ENCODE measurements at places on chromosomes 16 and 17.

DNA sequence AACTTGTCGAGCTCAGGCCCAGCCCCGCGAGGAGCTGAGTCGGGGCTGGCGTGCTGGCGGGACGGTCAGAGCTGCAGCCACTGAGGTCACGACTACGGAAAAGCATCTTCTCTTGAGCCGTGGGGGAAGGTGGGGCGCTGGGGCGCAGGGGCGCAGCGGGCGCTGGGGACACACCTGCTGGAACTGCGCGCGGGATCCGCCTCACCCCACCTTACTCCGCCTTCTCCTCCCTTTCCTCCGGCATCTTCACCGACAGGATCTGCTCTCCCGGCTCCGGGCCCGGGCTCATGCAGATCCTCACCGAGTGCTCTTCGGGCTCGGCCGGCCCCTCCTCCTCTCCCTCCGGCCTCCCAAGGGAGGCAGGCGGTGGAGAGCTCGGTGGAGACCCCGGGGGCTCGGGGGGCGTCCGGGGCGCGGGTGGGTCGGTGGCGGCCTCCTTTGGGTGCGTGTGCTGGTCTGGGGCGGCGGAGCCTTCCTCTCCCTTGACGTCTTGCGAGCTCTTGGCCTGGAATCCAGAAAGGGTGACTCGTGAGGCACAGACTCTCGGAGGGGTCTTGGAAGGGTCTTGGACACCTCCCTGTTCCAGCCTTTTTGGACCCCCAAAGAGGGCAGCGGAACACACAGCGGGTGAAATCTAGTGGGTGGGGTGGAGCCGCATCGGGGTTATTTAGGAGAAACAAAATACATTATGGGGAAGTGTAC, 81.8 kb upstream of the KIFC3 start:
- DNase-seq: no peak

- DNase-seq: no peak
Measured at GRCh38 chr17:64158831-64159590, 29.1 kb upstream of the ERN1 start.

- no peak for DNase-seq
Measured at GRCh38 chr16:82094942-82095540, 60.0 kb downstream of the HSD17B2 start.

DNA sequence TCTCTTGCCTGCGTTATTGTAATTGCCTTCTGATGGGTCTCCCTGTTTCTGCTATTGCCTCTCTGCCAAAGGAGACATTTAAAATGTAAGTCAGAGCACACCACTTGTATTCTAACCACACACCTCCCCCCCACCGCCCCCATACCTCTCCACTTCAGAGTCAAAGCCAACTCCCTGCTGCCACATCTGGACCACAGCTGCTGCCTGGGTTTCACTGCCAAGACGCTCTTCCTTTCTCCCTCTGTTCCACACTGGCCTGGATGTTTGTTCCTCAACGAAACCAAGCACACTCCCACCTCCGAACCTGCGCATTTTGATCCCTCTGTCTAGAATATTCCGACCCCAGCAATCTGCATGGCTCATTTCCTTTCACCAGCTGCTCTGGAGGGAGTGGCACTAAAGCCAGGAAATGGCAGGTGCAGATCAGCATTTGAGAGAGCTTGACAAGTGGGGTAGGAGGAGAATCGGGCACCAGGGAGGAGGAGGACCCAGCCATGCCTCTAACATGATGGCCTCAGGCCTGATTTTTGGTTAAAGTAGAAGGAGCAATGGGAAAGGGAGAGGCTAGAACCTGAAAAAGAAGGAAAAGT, 92.4 kb upstream of the HS3ST2 start:
- no peak for DNase-seq

GRCh38 chr17:82647593-82648164, 565 bp downstream of the WDR45B start:
- DNase-seq: peak; percentile 39

DNA sequence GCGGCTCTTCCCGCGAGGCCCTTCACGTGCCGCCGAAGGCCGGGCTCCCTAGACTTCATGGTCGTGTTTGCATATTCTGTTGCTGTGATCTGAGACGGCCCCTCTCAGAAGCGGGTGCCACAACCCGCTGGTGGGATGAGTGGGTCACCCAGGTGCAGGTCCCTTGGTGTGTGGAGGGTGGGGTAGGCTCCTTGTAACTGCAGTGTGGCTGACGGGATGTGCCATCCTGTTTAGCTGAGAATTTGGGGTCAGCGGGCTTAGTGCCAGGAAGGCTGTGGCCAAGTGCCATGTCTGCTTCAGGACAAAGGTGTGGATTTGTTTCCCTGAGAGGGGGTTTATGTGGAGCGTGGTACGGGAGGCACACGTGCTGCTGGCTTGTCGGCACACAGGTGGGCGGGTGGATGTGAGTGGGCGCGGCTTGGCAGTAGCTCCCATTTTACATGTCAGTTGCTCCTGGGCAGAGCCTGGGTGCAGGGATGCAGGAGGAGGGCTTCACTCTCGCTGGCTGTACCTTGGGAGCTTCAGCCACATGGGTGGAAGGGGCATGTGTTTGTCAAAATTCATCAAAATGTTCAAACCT, 9.2 kb upstream of the WFIKKN1 start:
- DNase-seq: no peak

- no peak for DNase-seq
Measured at GRCh38 chr16:87384162-87384874, 742 bp upstream of the FBXO31 start.

GRCh38 chr17:2939714-2940351, 123.6 kb downstream of the OR1D5 start:
- no peak for DNase-seq

GRCh38 chr16:65782611-65783600, 583.6 kb upstream of the CDH5 start:
- DNase-seq: no peak

- no peak for DNase-seq
Measured at GRCh38 chr16:16029431-16030011, 80.1 kb downstream of the ABCC1 start.

DNA sequence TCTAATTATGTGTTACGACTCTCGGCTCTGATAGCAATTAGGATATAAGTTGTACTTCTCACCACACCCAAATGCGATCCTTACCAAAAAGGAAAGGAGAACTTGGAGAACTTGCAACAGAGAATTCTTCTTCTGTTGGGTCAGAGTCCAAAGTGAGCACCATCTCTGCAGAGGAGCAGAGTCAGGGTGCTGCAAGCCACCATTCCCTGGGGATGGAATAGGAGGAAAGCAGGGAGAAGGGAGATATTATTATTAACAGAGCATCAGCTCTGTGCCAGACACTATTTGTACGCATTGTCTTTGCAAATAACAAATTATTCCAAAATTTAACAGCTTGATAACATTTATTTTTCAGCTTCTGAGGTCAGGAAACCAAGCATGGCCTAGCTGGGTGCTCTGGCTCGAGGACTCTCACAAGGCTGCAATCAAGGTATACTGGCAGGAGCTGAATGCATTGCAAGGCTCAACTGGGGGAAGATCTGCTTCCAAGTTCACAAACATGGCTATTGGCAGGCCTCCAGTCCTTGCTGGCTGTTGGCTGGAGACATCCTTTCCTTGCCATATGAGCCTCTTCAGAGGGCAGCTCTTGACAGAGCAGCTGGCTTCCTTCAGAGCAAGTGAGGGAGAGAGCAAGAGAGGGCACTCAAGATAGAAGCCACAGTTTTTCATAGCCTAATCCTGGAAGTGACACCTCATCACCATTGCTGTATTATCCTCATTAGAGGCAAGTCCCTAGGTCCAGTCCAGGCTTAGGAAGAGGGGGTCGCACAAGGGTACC, 296.2 kb upstream of the CDH5 start:
- no peak for DNase-seq

DNA sequence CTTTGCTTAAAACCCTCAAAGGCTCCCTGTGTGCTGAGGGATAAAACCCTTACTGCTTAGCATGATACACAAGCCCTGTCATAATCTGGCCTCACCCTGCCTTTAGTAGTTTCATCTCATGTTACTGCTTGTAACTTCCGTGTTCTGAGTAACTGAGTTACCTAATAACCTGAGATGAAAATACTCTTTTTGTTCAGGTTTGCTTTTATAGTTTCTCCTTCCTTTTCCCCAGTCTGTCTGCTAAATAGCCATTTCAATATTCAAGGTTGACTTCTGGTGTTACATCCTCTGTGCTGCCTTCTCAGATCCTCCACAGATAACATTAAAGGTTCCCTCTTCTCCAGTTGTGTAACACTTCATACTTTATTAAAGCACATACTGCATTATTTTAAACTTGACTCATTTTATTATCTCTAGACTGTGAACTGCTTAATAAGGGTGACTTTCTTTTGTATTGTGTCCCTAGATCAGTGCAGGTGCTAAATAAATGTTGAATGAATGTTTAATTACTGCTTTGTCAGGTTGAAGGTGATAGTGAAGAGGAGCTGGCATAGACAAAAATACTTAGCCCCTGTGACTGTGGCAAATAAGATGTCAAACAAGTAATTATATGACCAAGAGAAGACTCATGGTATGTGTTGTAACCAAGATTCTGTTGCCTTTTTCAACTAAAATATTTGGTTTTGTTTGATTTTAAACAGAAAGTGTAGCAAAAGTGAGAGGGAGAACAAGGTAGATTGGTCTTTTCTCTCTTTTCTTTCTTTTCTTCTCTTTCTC, 47.8 kb downstream of the NFAT5 start:
- DNase-seq: no peak

DNA sequence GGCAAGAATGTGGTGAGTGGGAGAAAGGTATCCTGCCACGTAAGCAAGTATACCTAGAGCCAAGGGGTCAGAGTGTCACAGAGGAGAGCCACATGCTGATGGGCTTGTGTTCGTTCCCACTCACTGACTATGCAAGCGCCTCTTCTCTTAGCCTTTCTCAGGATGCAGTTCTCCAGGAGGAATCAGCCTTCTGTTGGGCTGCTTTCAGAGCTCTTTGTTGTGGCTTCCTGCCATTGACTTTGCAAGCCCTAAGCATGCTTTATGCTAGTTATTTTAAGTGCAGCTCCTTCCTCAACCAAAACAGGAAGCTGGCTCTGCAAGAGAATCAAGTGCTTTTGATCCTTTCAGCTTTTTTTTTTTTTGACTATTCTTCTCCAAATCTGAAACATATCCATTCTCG, 66.6 kb downstream of the SIAH1 start:
- no peak for DNase-seq

DNA sequence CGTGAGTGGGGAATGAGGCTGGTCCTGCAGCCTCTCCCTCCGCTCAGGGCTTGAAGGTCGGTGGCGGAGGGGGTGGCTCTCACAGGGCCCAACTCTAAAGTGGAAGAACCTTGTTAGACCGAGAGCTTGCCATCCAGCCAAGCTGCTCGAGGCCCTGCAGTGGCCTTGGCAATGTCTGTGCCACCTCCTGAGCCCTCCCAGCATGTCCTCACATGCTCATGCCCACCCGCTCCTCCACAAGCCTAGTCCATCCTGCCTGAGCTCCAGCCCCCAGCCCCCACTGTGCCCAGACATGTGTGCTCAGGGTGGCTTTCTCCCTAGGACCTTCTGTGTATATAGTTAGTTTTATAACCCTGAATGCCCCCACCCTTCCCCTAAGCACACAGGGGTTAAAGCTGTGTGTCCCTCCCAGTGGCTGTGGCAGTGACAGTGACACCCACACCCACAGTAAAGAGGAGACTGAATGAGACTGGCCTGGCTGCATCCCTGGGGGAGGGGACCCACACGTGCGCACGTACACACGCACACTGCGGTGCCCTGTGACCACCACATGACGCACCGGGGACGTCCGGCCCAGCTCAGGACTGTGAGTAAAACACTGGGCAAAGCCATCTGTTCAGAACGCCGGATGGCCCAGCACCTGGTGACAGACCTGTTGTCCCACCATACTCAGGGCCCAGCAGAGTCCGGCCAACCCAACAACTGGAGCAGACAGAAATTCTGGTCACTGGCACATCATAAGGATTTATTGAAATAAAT, 15.6 kb downstream of the PDK2 start:
- no peak for DNase-seq

DNA sequence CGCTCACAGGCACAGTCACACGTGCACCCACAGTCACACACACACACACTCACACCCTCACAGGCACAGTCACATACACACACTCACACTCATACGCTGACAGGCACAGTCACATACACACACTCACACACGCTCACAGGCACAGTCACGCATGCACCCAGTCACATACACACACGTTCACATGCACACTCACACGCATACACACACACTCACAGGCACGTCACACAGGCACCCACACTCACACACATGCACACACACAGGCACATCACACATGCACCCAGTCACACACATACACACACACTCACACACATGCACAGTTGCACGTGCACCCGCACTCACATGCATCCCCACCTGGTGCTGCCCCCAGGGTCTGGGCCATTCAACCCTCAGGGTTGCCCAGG, 46.1 kb upstream of the CBFA2T3 start:
- no peak for DNase-seq

- no peak for DNase-seq
Measured at GRCh38 chr17:57315061-57316015, 59.0 kb downstream of the MSI2 start.

DNA sequence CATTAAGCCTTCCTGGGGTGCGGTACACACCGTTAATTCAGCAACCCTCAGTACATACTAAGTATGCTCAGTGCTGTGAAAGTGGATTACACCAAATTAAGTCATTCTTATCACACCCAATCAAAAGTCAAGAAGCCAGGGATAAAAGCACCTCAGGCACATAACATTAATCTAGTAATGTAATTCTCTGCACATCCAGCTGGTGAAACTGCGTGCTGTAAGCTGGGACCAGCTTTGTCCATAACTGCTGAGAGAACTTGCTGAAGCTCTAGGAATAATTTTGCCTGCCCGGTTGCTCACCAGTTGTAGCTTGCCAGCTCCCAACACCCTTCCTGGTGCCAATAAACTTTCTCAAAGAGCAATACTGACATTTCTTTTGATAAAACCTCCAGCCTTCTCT, 44.9 kb downstream of the SLC47A1 start:
- DNase-seq: no peak

- no peak for DNase-seq
Measured at GRCh38 chr16:46986896-46987295, 13.4 kb upstream of the DNAJA2 start.

- DNase-seq: peak; percentile 47
Measured at GRCh38 chr16:81831722-81832126, 52.6 kb downstream of the PLCG2 start.

GRCh38 chr16:87790292-87791100, 24.7 kb upstream of the KLHDC4 start:
- DNase-seq: no peak

GRCh38 chr17:57722704-57723043, 22.4 kb downstream of the CCDC182 start:
- DNase-seq: no peak

DNA sequence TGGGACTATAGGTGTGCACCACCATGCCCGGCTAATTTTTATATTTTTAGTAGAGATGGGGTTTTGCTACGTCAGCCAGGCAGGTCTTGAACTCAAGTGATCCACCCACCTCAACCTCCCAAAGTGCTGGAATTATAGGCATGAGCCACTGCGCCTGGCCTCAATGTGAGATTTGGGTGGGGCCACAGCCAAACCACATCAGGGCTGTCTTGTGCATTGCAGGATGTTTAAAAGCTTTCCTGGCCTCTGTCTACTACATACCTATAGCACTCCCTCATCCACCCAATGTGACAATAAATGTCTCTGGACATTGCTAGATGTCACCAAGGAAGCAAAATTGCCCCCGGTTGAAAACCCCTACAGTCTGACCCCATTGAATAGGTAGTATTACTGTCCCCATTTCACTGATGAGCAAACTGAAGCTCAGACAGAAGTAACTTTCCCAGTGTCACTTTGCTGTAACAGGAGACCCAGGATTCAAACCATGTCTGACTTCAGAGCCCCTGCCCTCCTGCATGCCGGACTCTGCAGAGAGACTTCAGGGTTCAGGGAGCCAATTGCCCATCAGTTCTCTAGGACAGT, 3.6 kb upstream of the MAP3K14 start:
- no peak for DNase-seq
